GOT3 (cell line): ENCODE measurements at places on chromosomes 6 and 20.

GRCh38 chr20:61353261-61354000, 101.4 kb downstream of the CDH4 start:
- no peak for DNase-seq

DNA sequence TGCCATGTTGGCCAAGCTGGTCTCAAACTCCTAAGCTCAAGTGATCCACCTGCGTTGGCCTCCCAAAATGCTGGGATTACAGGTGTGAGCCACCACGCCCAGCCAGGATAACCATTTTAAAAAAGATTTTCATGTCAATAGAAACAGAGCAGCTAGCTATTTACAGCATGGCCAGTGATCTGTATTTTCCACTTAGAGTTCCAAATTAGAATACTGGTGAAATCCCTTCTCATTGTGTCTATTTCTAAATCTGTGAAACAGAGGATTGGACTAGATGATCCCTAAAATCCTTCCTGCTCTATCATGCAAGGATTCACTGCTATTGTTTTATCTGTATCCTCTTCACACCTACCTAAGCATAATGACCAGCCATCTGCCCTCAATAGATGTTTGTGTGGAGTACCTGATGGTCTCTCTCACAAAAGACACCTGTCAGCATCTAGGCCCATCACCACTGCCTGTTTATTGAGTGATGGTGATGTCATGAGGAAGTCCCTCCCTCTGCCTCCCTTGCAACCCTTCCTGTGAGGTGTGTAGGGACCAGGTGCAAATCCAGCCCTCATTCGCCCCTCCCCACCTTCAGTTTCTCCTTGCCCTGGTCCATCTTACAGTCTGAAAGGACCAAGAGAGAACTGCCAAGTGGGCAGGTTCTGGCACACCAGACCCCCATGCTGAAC, 26.5 kb upstream of the SMIM29 start:
- DNase-seq: no peak

GRCh38 chr6:24988562-24988961, 52.8 kb upstream of the RIPOR2 start:
- DNase-seq: no peak

DNA sequence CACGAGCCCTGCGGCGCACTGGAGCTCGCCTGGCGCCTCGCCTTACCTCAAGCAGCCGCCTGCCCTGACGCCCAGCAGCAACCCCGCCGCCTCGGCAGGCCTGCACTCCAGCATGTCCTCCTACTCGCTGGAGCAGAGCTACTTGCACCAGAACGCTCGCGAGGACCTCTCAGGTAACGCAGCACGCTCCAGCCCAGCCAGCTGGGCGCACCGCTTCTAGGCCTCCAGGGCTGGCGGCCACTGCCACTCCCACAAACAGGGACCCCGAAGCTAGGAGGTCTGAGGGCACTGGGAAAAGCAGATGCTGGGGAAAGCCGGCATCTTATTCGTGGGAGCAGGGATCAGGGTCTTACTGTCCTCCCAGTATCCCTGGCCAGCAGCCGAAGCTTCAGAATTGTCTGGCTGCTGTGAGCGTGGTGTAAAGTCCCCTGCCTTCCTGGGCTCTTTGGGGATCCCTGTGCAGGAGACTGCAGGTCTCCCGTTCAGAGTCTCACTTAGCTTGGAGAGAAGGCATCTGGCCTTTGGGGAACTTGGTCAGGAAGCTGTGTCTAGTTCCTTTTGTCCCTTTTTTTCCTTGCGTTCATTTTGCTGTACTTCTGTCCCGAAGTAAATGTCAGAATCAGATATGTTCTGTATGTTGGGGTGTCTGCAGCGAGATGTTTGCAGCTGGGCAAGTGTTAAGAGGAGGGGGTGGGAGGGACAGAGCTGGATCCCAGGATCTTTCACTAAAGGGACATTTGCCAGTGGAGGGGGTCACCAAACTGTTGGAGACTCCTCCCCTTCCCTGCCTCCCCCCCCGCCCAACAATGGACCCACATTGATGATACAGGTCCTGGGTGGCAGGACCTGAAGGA, 1.8 kb downstream of the FOXF2 start:
- no peak for DNase-seq

DNA sequence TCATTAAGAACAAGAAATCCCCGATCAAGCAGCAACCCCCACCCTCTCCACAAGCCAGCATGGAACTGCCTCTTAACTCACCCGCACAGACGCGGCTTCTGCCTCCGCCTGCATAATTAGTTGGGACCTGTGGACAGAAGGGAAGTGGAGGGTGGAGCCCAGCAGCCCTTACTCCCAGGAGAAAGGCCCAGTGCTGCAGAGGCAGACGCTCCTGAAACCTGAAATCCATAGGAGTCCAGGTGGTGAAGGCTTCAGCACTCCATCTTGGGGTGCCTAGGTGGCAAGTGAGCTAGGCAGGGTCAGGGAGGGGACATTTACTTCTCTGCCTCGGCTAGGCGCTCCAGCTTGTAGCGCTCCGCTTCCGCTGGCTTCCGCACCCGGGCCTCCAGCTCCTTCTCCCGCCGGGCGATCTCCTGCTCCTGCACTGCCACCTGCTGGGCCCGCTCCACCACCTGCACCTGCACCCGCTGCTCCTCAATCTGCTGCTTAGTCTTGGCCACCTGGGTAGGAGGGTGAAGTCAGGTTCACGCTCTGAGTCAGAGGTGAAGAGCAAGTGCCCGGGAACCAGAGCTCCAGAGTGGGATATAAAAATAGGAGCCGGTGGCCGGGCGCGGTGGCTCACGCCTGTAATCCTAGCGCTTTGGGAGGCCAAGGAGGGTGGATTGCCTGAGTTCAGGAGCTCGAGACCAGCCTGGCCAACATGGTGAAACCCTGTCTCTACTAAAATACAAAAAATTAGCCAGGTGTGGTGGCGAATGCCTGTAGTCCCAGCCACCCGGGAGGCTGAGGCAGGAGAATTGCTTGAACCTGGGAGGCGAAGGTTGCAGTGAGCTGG, 10.7 kb downstream of the TUBB start:
- no peak for DNase-seq

DNA sequence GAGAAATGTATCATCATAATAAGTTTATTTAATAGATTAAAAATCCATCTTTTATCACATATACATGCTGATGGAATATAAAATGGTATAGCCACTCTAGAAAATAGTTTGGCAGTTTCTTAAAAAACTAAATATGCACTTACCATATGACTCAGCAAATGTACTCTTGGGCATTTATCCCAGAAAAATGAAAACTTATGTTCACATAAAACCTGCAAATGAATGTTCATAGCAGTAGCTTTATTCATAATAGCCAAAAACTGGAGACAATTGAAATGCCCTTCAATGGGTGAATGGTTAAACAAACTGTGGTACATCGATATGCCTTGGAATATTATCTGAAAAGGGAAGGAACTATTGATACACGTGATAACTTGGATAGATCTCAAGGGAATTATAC, 6.4 kb upstream of the NCOA7 start:
- DNase-seq: no peak

GRCh38 chr6:13725570-13725969, 13.9 kb upstream of the RANBP9 start:
- no peak for DNase-seq

DNA sequence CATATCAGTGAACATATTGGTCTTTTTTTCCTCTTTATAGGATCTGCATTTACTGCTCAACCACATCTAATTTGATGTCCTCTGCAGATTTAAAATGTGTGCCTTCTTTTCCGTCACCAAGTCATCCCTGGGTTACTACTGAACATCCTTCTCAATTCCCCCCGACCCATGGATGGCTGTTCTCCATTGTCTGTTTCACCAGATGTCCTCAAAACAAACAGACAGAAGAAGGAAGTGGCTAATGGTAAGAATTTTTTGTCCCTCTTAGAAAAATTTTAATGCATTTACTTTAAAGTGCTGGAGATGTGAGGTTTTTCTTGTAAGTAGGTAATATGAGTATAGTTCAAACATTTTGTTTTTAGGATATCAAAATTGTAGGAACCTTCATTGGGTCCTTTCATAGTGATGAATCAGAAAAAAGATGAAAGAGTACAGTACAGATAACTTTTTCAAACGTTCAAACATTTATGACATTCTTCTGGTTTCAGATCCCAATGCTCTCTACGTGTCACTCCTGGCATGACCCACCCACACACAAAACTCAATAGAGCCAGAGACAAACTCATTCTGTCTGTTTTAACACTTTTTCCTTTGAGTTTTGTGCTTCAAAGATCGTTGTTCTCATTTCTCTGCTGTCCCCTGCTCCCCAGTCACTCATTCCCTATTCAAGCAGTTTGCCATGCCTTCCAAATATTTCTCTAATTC, 276.4 kb downstream of the PRL start:
- no peak for DNase-seq

DNA sequence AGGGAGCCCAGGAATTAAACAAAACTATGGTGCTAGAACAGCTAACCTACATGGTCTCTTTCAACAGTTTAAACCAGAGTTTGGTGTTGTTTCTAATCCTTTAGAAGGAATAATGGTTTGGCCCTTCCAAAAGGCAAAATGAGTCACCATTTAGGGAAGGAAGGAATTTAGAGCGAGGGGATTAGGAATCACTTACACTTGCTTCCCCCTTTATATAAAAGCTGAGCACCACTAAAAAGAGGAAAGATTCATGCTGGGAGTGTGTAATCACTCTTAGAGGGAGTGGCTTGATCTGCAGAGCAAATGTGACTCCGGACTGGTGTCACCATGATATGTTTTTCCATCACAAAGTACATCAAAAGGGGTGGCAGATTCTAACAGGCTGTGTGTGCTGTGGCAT, 63.6 kb downstream of the F13A1 start:
- DNase-seq: no peak

GRCh38 chr20:35511814-35512420, 17.5 kb downstream of the C20orf173 start:
- DNase-seq: no peak

- no peak for DNase-seq
Observed at GRCh38 chr6:453152-453551, 61.6 kb downstream of the IRF4 start.
